Cortex of kidney (tissue), 1 donor: ENCODE measurements at places on chromosomes 5 and 9.

- no peak for DNase-seq
These were observed 3.6 kb downstream of the TMC1 start for GRCh38 chr9:72524820-72525540.

GRCh38 chr5:165497707-165498106 lies 1992.3 kb downstream of the MAT2B start:
- DNase-seq: no peak

GRCh38 chr5:180366326-180366725 lies 13.2 kb upstream of the GFPT2 start:
- DNase-seq: no peak

GRCh38 chr5:7363067-7363677 lies 32.8 kb upstream of the ADCY2 start:
- no peak for DNase-seq

- DNase-seq: no peak
These were observed 286.1 kb downstream of the PBX3 start for GRCh38 chr9:126033318-126033717.

GRCh38 chr9:124505006-124505900 lies 1.9 kb downstream of the NR5A1 start:
- DNase-seq: no peak

DNA sequence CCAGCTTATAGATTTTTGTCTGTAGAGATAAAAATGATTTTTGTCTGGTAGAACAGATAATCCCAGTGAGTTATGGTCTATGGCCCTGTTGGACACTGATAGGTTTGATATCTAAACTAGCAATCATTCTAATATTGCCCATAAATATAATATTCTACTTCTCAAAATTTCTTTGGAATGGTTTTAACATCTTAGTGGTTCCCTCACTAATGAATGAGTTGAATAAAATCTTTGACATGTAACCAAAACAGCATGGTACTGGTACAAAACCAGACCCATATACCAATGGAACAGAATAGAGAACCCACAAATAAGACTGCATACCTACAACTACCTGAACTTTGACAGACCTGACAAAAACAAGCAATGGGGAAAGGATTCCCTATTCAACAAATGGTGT lies 219.7 kb downstream of the SEC61B start:
- no peak for DNase-seq

DNA sequence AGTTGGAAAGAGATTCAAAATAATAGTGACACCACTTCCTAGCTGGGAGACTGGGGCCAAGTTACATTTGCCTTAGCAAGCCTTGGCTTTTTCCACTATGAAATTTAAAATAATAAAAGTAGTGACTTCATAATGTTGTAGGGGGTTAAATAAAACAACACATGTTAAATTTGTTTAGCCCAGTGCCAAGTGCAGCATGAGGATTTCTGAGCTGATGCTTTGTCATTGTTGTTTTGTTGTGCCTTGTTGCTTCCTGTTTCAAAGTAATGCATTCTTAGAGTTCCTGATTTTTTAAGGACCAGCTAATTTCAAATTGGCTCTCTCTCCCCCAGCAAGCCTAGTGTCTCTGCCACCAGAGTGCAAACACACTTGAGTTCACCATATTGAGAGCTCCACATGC lies 270.7 kb upstream of the PAPPA start:
- no peak for DNase-seq

DNA sequence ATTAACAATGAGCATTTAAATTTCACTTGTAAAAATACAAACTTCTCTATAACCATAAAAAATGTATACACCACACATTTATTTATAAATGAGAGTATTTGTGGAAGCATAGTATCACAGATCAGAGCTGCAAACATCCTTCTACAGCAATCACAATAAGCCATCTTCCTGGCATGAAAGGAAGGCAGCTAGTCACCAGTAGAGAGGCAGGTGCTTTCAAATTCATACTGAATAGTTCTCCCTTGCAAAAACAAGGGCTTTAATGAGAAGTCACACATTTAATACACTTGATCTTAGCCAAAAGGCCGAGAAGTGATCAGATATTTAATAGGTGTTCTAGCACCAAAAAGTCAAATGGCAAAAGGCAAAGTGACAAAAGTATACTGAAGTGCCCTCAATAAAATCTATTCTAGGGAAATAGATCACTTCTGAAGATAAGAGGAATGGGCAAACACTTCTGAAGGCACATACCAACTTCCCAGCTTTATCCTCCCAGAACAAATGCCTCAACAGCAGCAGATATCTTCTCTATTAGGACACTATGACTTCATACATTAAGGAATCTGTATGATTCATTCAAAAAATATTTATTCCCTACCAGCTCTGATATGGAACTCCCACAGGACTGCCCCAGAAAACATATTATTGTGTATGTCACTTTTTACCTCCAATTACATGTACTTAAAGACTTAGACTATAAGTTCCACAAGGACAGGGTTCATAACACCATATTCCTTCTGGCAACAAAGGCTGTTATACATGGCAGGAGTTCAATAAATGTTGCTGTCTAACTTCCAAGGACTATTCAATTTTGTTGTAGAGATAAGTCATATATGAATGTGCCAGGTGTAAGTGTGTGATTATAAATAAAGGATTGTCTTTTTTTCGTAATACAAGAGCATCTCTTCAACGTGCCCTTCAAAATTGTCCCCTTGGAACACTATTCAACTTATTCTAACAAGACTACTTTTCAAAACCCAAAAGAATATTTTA lies 31.7 kb downstream of the MAPKAP1 start:
- no peak for DNase-seq

- no peak for DNase-seq
These were observed 287.2 kb upstream of the ZNF608 start for GRCh38 chr5:125033602-125034001.

DNA sequence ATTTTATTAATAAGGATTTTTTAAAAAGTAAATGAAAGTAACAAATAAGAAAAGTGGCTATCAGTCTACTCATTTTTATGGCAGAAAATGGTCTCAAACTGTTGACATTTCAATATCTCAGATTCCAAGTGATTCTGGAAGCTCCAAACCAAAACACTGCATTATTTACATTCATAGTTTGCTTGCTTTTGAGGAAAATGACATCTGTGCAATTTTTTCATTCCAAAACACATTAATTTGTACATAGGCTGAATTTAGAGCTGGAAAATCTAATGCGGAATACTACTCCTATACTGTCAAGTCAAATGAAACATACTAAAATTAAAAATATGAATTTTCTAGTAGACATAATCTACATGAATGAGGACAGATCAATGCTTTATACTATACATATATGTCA lies 1047.6 kb downstream of the CDH9 start:
- DNase-seq: no peak

GRCh38 chr9:116387934-116388698 lies 234.5 kb downstream of the PAPPA start:
- no peak for DNase-seq

GRCh38 chr5:150523472-150524350 lies 15.8 kb downstream of the NDST1 start:
- DNase-seq: no peak

DNA sequence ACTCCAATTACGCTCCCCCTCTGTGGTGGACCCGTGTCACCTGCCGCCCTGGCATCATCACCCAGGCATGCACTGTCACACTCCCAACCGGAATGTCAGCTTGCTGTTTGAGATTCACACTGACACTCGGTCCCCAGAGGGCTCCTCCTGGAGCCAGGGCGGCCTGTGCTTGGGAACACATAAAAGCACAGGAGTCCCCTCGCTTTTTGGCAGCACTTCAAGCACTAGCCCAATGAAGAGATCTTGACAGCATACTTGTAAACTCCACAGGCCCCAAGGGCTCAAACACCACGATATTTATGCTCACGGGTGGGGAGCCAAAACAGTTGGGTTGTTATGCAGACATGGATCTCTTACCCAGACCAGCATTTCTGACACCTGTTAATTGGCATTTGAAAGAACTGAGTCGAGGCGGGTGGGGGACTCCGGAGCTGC lies 90.8 kb upstream of the EGFLAM start:
- no peak for DNase-seq

DNA sequence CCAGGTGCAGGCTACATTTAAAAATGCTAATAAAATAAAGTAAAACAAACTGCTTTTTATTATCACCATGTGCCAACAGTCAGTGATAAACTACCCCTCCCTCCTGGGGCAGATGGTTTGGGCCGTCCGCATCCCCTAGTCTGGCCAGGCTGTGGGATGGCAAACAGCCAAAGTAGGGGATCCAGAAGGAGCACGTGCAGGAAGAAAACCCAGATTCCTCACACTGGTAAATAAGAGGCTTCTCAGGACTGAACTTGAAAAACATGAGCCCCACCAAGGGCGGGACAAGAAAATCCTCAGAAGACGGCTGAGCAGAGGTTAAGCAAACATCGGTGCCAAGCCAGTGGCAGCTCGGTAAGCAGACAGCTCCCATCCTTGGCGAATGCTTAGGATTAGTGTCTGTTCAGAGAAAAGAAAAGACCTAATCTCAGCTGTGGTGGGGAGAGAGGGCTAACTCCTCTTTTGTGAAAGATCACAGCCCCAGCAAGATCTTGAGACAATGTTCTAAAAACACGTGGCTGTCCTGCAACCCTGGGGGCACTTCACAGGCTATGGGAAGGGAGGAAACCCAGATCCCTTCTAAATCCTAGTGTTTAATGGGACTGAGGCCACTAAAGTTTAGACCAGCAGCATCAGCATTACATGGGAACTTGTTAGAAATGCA lies 46.5 kb upstream of the GDNF start:
- DNase-seq: no peak

DNA sequence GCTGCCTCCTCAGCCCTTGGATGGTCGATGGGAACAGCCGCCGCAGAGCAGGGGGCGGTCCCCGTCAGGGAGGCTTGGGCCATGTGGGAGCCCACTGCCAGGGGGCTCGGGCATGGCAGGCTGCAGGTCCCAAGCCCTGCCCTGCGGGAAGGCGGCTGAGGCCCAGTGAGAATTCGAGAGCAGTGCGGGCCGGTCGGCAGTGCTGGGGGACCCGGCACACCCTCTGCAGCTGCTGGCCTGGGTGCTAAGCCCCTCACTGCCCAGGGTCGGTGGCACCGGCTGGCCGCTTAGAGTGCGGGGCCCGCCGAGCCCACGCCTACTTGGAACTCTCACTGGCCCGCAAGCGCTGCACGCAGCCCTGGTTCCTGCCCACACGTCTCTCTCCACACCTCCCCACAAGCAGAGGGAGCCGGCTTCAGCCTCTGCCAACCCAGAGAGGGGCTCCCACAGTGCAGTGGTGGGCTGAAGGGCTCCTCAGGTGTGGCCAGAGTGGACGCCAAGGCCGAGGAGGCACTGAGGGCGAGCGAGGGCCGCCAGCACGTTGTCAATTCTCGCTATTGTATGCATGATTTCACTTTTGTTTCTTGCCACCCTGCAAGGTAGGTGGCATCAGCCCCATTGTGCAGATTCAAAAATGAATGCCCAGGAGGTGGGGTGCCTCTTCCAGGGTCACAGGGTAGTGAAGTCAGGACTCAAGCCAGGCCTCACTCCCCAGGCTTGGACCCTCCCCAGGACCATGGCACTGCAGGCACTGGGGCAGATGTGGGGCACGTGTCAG lies 48.6 kb downstream of the COL15A1 start:
- DNase-seq: no peak

- DNase-seq: no peak
These were observed 85.2 kb downstream of the ARSB start for GRCh38 chr5:78899922-78900362.

- DNase-seq: no peak
These were observed 156.4 kb upstream of the COX7C start for GRCh38 chr5:86461169-86461956.

- no peak for DNase-seq
These were observed 1.8 kb upstream of the MACROH2A1 start for GRCh38 chr5:135400866-135401265.

- DNase-seq: no peak
These were observed 578.7 kb upstream of the ZNF462 start for GRCh38 chr9:106284296-106284695.

- no peak for DNase-seq
These were observed 16.7 kb upstream of the RNU6ATAC start for GRCh38 chr9:134180786-134181647.

GRCh38 chr5:72698481-72698880 lies 118.0 kb upstream of the TNPO1 start:
- DNase-seq: no peak
